ENCODE measurements at places on chromosomes 12 and 14.

DNA sequence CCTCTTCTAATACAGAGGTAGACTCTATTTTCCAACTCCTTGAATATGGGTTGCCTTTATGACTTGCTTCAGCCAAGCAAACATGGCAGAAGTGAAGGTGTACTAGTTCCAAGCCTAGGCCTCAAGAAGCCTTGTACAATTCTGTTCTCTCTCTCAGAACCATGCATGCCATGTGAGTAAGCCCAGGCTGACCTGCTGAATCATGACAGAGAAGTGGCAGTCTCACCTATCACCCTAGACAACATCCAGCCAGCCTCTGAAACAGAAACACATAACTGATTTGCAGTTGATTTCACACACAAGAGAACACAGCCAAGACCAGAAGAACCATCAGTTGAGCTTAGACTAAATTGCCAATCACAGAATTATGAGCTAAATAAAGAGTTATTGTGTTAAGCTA lies 157.2 kb downstream of the GARIN6 start:
- peak; percentile 6 for DNase-seq

GRCh38 chr14:71610149-71610548 lies 322.1 kb upstream of the RGS6 start:
- DNase-seq = peak; percentile 41

- no peak for DNase-seq
Measured at GRCh38 chr14:23521785-23522640, 29.6 kb downstream of the ZFHX2 start.

DNA sequence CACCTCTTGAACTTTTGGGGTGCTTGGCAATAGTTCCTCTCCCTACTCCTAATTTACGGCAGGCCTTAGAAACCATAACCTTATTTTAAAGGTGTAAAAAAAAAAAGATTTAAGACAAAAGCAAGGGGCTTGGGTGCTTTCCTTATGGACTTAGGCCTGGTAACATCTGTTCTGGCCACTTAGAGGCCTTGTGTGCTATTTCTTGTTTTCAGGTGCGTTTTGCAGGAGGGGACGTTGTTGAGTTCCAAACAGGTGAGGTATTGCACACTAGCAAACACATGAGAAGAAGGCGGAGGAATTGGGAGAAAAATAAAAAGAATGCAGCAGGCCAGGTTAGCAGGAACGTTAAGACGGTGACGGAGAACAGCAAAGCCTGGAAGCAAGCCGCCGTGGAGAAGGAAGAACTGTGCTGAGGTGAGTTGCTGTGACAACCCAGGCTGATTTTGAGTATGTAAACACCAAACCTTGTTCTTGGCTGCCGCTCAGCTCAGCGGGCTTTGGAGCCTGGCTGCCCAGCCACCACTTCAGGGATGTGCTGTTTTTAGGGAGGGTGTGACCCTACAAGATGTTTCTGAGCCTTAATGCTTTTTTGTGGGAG lies 17.3 kb downstream of the EMG1 start:
- DNase-seq = no peak

DNA sequence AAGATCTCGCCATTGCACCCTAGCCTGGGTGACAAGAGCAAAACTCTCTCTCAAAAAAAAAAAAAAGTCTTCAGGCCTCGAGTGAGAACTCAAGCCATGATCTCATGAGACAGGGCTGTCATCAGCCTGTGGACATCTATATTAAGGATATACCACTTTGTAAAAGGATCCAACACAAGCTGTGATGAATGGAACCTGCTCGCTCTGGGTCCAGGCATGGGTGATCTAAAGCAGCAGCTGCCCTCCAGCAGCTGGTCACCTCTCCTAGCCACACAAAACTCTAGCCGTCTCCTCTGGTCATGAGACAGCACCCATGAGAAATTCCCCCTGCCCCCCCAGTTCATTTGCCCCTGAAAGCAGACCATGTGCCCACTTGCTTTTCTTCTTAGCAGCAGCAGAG lies 19.1 kb upstream of the DGLUCY start:
- no peak for DNase-seq

- DNase-seq = no peak
Measured at GRCh38 chr14:70808416-70809224, 693 bp downstream of the MAP3K9 start.

DNA sequence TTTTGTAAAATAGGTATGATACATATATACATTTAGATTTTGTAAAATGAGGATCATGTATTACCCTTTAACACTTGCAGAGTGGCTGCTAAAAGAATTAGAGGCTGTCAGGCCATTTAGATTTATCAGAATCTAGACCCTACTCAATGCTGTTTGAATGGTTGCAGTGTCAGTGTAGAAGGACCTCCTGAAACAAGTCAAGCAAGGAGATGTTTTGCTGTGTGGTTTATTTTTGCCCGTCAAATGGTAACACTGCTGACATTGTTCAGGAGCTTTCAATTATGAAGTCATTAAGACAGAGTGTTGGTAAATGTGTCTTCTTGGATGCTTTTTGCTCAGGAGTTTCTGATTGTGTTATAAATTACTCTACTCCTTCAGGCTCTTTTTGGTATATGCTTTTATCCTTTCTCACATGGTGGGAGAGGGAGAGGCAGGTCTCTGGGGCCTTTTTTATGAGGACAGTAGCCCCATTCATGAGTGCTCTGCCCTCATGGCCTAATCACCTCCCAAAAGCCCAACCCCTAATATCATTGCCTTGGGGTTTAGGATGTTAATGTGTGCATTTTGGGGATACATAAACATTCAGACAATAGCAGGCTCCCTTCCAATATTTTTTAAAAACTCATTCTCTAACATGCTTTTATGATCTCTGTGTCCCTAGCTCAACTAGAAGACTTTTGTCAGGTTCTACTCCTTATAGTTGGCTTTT lies 16.5 kb downstream of the EID3 start:
- no peak for DNase-seq

GRCh38 chr12:122871851-122872780 lies 23.8 kb downstream of the VPS37B start:
- peak; percentile 78 for DNase-seq

DNA sequence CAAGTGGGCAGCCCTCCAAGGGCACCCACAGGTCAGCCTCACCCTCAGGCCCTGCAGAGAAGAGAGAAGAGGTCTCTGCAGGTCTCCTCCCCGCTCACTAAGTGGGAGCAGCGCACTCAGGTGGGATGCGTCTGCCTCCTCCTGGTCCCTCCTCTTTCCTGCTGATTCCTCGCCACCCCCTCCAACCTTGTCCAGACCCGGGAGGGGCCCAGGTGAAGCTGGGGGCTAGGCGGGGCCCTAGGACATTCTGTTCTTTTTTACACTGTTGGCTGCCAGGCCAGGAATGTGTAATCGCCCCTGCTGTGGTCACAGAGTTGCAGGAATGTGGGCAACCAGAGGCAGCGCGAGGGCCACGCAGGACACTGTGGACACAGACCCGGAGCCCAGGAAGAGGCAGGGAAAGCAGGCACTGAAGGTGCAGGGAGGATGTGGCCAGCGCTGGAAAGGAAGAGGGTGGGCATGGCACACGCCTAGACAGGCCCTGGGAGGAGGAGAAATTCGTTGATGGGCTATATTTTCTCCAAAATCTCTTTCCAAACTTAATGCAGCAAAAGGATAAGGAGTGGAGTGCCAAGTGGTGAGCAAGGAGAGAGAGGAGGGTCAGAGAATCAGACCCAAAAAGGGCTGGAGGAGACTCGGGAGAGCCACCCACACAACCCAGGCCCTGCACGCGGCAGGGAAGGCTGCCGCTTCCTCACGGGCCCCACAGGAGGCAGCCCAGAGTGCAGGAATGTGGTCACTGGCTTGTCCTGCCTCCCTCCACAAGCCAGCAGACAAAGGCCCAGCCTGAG lies 911 bp upstream of the SCNN1A start:
- DNase-seq = peak; percentile 79

- peak; percentile 72 for DNase-seq
Measured at GRCh38 chr12:131832321-131833231, 4.4 kb downstream of the MMP17 start.

GRCh38 chr12:96234591-96235483 lies 40.7 kb downstream of the ELK3 start:
- DNase-seq = no peak

GRCh38 chr14:105507247-105507646 lies 16.2 kb downstream of the TEDC1 start:
- no peak for DNase-seq

- peak; percentile 13 for DNase-seq
Measured at GRCh38 chr12:84929501-84929900, 16.9 kb upstream of the SLC6A15 start.

DNA sequence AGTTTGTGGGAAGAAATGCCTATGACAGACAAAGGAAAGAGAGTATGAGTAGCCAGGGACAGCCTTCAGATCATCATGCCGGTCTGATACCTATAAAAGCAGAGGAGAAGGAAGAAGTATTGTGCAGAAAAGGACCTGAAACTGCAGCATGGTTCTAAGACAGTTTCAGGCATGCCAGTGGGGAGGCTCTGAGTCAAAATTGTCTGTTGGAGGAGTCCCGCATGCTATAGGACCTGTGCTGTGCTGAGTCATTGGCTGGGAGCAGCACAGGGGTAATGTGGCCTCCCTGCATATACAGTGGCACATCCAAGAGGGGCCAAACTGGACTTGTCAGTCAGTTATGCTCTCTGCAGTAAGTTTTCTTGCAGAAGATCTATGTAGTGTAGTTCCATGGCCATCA lies 40.7 kb downstream of the NEUROD4 start:
- no peak for DNase-seq

DNA sequence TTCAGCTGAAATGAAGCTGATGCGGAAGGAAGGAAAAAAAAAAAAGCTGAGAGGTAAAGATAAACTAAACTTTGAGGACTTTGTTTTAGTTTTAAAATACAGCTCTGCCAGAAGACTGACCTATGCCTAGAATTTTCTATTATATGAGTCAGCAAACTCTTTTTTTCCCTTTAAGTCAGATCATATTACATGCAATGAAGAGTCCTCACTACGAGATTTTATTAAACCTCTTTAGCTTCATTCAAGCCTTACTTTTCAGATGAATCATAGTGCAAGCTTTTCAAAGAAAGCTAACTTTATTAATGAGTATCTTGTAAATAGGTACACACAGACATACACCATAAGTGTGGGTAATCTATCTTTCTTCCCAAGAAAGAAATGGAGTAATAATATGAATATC lies 57.8 kb upstream of the FSCB start:
- DNase-seq = no peak

- peak; percentile 98 for DNase-seq
Measured at GRCh38 chr12:65695113-65695865, 129.0 kb upstream of the HMGA2 start.

GRCh38 chr14:92491782-92492181 lies 21.8 kb upstream of the RIN3 start:
- no peak for DNase-seq

- peak; percentile 31 for DNase-seq
Measured at GRCh38 chr12:59651229-59651920, 55.5 kb downstream of the SLC16A7 start.

GRCh38 chr12:16384732-16385131 lies 37.3 kb downstream of the MGST1 start:
- DNase-seq = no peak

GRCh38 chr12:84421103-84421502 lies 491.5 kb downstream of the SLC6A15 start:
- DNase-seq = no peak

DNA sequence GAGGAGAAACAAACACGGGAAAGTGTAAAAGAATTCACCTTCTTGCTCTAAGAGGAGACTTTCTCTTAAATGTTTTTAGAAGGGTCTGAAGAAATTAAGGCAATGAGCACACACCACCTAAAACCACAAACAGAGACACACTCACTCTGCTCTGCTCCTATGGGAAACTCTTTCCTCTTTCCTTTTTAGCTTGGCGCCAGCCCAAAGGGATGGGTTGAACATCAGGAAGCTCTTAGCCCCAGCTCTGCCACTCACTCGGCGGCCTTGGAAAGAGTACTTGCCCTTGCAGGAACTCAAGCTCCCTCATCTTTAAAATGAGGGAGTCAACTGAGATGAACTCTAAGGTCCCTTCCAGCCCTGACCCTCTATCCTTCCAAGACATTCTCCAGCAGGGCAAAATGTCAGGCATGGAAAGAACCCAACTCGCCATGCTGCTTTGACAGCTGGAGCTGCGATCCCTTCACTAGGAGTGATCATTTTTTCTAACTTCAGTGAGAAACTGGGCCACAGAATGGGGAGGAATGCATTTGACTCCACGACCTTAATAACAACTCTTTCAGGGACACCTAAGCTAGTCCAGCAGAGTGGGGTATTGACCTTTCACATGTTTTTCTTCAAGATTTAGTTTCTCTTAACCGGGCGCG lies 980 bp upstream of the RNASE8 start:
- peak; percentile 79 for DNase-seq

DNA sequence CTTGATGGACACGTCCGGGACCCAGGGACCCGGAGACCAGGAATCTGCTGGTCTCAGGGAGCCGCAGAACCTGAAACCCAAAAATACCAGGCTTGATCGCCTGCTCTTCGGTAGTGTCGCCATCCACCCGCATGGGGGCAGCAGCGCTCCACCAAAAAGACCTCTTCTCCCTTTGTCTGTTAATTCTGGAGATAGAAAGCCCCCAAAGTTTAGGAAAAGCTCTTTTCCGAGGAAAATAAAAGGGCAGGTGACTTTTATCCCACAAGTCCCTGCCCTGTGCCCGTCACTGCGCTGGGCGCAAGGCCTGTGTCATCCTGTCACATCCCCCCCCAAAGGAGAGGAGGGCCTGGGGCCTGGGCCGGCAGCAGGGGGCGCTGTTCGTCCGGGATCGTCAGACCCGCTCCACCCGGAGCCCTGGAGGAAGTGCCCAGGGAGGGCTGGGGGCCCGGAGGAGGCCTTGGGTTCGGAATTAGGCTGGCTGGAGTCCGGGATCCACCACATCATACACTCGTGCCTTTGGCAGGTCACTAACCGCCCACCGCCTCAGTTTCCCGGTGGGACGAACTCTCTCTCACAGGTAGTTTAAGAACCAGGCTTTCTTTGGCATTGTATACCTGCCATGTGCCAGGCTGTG lies 31.9 kb downstream of the DAD1 start:
- DNase-seq = peak; percentile 67

DNA sequence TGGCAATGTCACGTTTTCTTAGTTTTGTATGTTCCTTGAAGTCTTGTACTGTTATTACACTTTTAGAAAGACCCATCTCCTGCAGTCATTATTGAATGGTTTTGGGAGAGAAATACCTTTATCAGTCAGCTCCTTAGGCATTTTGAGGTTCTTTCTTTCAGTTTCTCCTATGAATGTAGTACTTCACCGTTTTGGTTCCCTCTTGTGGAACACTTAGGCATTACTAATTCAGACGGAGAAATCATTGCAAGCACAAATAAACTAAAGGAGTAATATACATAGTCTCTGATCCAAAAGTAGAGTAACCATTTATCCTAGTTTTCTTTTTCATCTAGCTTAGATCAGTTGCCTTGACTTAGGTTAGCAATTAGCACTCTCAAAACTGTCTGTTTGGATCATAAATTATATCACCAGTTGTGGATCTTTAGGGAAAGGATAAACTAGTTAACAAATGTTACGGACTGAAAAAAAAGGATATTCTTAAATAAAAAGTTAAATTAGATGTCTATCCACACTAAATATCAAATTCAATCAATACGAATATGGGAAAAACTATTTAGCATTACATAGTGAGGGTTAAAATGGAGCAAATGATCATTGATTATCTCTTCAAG lies 1538.3 kb upstream of the SEL1L start:
- peak; percentile 25 for DNase-seq

DNA sequence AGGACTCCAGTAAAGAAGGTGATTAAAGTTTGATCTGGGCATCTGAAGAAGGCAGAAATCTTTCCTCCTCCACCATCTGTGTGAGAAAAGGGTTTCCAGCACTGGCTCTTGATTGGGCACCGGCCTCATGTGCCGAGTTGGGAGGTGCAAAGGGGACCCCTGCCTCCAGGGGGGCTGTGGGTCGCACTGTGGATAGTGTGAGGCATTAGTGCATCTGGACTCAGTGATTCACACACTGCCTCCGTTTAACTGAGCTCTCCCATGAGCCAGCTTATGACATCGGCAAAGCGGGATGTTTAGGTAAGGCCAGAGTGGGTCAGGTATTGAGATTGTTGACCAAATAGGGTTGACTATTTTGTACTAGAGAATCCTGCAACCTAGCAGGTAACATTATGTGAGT lies 8.9 kb downstream of the C1S start:
- DNase-seq = no peak

Data from fibroblast of mammary gland (primary cell).